ENCODE measurements at places on chromosomes 12 and 14. TPM values are rescaled to one million over a fixed set of nuclear protein-coding genes. Genes with fewer than 3 reads are reported as not detected.

DNA sequence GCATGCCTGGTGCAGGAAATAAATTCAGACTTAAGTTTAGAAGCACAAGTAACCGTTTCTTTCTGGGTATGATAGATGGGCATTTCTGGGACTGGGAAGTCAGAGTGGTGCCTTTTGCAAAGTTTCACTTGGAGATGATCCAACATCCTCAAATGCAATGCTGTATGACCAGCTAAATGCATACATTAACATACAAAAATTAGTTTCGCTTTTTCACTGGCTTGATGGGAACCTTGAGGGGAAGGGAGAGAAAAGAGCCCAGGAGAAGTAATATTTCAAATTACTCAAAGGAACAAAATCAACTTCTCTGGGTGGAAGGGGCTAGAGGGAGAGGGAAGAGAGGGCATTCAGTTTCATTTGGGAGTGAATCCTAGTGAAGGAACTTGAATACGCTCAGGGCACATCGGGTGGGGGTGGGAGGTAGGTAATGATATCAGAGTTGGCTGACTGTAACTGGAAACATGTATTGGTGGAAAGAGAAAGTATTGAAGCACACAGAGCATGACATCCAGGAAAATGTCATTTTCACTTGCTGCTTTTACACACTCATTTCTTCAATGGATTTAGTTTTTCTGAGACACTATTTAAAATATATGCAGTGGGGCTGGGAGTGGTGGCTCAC lies 175.5 kb downstream of the PTPRO start:
- no peak for DNase-seq

DNA sequence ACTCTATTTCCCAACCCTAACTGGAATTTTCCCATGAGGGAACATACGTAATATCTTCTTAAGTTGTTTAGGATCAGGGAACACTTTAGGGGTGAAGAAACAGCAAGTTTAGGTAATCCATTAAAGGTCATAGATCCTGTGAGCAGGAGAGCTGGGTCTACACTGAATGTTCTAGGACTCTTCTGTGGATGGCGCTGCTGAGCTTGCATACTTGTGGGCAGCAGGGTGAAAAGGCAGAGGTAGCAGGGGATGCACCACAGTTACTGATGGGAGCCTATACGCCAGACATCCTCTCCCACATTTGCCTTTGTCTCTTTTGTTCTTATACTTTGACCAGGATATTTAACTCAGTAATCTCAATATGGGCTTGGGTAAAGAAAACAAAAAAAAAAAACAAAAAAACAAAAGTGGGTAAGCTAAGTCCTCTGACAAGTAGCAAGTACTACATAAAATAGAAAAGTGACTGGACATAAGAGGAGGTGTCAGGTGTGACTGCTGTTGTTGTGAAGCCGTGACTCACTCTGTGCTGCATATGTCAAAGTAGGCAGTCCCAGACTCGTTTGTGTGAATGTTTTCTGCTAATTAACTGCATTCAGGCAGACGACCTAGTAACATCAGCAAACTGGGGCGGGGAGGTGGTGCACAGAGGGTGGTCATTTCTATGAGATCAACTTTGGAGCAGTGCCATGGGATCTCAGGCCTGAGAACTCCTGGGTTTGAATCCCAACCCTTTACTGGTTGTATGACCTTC lies 31.6 kb downstream of the NEUROD4 start:
- no peak for DNase-seq

DNA sequence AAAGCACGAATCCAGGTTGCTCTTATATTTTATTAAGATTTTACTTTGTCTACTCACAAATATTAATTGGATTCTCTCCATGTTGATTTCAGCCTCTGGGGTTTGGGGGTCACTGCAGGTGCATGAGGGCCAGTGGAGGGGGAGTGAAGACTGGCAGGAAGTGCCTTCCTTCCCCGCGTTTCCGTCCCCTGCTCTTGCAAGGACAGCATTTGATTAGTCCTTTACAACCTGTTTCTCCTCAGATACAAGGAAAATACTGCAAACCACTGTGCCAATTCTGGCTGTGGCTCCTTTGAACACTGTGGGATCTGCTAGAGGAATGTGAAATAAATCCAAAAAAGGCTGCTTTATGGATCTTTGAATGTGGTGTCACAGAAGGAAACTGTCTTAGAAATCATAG lies 291.8 kb downstream of the ETNK1 start:
- no peak for DNase-seq

DNA sequence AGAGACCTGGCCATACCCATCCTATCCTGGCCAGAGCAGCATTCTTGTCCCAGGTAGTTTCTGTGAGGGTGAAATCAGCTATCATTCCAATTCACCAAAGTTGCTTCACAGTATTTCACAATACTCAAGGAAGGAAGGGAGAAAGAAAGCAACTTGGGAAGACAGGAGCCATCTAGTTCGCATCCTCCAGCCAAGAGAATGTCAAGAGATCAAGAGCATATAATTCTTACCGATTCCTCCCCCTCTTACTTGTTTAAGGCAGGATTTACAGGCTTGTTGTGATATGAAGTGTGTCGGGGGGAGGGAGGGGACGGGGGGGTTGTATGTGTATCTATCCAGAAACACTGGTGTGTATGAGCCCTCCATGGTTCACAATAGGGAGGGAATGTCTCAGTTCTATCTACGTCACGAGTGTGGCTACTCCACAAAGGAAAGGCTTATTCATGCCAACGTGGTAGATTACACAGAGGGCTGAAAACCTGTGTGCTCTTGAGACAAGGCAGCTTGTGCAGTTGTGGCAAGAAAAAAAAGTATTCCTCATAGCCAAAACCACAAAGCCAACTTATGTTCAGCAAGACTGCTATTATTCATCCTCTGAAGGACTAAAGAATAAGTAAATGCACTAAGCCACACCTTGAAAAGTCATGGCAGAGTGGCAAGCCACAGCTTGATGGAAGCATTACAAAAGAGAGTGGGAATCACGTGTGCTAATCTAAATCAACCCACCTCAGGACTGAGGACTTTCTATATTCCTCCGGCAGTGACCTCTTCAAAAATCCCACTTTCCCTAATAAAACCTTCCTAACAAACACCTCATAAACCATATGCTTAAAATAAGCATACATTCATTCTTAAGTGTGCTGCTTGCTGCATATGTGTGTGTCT lies 35.0 kb downstream of the CORO1C start:
- DNase-seq, result no peak

DNA sequence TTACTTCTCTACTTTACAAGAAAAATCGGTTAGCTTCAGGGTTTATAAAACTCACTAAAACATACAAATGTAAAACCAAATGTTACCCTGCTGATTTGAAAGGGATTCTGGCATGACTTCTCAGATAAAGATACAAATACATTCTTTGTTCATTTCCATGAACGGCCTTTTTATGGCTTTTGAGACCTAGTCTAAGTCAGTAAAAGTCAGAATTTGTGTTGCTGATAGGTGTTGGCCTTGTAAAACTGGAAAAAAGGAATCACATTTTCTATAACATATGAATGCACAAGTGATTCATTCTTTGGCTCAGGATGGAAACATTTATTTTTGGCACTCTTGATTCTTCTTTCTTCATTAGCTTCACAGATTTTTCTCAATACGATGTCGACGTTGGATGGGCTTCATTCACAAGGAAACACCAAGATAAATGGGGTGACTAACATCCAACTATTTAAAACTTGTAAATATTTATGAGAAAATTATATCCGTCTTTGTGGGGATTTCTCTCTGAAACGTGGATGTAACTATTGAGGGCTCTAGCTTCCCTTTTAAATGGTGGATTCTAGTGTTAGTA lies 27.0 kb upstream of the CPM start:
- no peak for DNase-seq

Gene TMEM229B
- total RNA-seq, result 1.6 TPM

Gene MLXIP
- total RNA-seq, result 24.7 TPM

Gene MMP19
- 1.6 TPM for total RNA-seq

Gene FLRT2
- total RNA-seq, result 6.3 TPM

Gene TAMALIN
- 27.5 TPM for total RNA-seq

Gene PLEKHH1
- 2.6 TPM for total RNA-seq

Data from cardiac septum (tissue), 1 donor.